ENCODE measurements at places on chromosomes 1 and 21.

DNA sequence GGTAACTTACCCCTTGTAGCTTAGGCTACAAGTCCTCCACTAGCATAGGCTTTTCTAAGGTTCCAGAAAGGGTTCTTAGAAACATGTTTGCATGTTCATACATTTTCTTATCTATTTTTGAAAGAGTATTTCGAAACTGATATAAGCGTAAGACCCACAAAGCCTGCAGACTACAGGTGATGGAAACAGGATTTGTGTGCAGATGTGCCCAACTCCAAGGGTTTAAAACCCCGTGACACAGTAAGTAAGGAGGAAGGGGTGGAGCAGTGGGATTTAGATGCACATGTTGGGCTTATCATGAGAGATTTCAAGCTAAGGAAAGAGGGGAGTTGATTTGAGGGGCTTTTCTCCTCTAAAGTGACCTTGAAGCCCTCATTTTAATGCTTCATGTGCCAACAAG lies 164.7 kb downstream of the LTN1 start:
- no peak for DNase-seq

GRCh38 chr21:34908419-34909055 lies 140.6 kb downstream of the RUNX1 start:
- no peak for DNase-seq

DNA sequence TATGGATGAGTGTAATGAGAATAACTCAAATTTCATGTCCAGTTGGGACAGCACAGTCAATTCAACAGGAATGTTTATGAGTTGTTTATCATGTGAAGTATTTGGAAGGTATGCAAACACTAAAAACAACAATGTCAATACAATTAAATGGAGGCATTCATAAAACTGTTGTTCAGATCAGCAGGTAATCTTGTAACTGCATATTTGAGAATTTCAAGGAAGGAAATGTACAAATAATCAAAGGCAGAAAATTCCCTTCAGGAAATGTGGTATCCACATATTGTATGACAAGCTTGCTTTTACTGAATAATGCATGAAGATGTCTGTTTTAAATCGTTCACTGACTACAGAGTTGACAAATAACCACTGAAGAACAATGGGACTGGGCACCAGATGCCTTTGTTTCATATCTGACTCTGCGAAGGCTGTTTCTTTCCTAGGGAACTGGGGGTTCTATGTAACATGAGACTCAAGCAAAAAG lies 198.3 kb downstream of the LTN1 start:
- no peak for DNase-seq

DNA sequence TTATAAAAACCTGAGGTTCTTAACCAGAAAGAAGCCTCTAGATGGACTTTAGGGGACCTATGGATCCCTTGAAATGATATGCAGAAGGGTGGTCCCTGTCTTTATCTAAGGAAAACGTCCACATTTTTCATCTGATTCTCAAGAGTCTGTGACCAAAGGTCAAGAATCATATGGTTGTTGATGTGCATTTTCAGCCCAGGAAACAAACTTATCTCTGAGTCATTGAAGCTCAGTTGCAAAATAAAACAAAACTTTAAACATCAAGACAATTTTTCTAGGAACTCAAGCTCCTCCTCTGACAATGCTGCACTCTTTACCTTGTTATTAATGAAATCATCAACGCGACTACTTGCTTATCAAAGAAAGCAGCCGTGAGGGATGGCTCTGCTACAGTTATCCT lies 83.3 kb downstream of the TIAM1 start:
- no peak for DNase-seq

- no peak for DNase-seq
These were observed 205.3 kb downstream of the DAB1 start for GRCh38 chr1:57218487-57219079.

DNA sequence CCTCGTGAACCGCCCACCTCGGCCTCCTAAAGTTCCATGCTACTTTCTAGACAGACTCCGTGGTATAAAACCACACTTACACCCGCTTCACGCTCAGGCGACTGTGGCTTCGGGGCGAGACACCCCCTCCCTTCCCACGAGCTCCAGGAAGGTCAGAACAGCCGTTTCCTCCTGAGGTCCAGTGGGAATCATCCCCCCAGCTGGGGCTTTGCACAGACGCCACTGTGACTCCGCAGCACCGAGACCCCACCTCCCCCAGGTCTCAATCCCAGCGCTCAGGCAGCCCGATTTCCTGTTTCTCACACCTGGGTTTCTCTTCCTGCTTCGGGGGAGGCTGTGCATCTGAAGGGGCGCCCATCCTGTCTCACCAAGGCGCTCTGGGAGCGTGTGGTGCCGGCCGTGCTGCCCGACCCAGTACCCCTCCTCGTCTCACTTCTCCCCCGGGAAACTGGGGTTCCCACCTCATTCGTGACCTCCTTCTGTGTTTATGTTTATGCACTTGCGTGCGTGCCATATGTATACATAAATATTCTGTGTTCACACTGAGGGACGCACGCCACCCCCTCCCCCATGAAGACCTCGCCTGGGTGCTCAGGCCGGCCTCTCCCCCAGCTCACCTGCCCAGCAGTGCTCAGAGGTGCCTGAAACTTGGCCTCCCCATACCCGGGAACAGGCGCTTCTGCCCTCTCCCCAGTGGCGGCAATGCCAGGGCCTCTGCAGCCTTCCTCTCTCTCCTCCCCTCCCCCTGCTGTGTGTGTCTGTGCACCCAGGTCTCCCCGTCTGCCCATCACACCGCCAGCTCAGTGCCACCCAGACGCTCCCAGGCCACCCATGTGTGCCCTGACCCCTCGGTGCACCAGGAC lies 14.6 kb downstream of the SLC35E2B start:
- DNase-seq, result peak; percentile 20

DNA sequence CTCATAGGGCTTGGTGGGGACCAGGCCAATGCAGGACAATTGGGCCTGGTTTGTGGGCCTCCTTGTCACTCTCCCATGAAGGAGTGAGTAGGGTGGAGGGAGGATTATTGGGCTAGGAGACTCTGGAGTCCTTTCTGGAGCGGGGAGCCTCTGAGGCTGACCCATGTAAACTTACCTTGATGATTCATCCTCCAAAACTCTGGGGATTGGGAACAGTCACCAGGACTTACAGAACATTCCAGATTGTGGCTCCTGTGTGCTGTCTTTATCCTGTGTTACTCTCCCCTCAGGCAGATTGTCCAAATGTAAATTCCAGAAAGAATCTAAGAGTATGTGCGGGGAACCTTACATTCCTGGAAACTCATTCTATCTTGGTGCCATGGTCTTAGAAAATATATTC lies 197.6 kb downstream of the CAMTA1 start:
- no peak for DNase-seq

DNA sequence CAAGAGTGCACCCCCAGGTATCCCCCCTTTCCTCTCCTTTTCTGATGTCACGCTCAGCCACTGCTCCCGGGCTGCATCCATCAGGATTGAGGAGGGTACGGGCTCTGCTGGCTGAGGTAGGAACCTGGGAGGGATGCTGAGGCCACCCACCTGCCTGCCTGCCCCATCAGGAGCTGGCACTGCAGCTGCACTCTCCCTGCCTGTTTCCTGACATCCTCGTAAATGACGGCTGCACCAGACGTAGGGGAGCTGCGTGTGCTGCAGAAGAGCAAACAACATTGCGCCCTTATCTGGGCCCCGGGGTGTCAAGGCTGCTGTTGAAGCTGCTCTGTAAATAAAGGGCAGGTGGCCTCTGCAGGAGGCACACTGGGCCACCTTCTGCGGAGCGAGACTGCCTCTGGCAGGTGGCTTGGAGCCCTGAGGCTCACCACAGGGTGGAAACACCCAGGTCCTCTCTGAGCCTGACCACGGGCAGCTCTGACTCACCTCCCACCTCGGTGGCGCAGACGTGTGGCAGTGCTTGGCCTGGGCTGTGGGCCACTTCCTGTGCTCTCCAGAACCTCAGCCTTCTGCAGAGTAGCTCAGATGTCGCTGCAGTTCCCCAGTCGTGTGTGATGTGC lies 30.9 kb downstream of the SNAP47 start:
- DNase-seq, result peak; percentile 50
